Fibroblast of villous mesenchyme (primary cell): ENCODE measurements at places on chromosomes 1 and 21. TPM values are rescaled to one million over a fixed set of nuclear protein-coding genes. Genes with fewer than 3 reads are reported as not detected.

DNA sequence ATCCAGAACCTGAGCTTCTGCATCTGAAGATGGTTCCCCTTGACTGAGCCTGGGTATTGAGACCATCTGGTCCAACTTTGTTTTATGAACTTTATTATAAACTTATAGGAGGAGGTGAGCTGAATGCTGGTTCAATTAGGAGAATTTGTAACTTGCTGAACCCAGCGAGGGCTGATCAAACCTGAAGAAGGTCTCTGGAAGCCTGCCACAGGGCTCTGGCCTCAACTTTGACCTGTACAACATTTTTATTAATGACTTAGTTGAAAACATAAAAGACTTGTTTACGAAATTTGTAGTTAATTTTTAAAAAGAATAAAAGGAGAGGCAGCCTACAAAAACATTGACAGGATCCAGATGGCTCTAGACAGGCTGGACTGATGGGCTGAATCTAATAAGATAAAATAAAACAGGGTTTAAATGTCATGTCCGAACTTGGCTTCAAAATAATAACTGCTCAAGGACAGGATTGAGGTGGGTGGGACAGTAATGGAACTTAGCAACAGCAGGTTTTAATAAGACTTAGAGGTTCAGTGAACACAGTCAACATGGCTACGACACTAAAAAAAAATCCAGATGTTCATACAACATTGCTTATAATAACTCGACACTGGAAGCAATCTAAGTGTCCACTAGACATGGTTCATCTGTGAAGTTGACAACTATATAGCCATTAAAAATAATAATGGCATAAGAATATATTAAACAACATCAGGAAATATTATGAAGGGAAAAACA lies 53.4 kb upstream of the GJB5 start:
- no peak for DNase-seq

Gene PDC
- total RNA-seq, result 0.43 TPM in 1 of 2 replicates, not detected in the other

Gene KCNA2
- under 0.01 TPM in 1 of 2 replicates, not detected in the other for total RNA-seq

- DNase-seq, result no peak
These were observed 9.5 kb upstream of the HPDL start for GRCh38 chr1:45317166-45317565.

Gene RAB3B
- total RNA-seq, result 58.9 and 77.3 TPM in 2 replicates

Gene SPRR3
- total RNA-seq, result not detected in 2 replicates

- no peak for DNase-seq
These were observed 8.4 kb downstream of the RGS2 start for GRCh38 chr1:192817246-192817645.

DNA sequence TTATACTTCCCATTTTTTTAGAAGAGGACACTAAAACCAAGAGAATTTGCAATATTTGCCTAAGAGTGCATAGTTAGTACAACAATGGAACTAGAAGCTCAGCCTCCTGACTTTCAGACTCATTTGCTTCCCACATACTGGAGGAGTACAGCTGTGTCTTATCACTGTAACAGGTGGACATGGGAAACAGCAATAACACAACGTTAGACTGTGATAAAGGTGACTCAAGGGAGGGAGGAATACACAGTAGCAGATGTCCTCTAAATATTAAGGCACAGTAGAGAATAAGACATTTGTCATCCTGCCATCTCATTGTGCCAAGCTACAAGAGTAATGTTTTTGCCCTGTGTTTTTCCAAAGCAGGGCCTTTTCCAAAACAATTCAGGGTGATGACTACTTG lies 55.4 kb upstream of the JAK1 start:
- DNase-seq, result no peak

Gene FMN2
- 19.0 and 35.0 TPM in 2 replicates for total RNA-seq

GRCh38 chr1:246445503-246445902 lies 61.6 kb downstream of the SMYD3 start:
- DNase-seq, result peak; percentile 55

Gene KRTAP10-6
- not detected in 2 replicates for total RNA-seq

GRCh38 chr1:182207300-182207699 lies 145.8 kb upstream of the ZNF648 start:
- DNase-seq, result no peak

DNA sequence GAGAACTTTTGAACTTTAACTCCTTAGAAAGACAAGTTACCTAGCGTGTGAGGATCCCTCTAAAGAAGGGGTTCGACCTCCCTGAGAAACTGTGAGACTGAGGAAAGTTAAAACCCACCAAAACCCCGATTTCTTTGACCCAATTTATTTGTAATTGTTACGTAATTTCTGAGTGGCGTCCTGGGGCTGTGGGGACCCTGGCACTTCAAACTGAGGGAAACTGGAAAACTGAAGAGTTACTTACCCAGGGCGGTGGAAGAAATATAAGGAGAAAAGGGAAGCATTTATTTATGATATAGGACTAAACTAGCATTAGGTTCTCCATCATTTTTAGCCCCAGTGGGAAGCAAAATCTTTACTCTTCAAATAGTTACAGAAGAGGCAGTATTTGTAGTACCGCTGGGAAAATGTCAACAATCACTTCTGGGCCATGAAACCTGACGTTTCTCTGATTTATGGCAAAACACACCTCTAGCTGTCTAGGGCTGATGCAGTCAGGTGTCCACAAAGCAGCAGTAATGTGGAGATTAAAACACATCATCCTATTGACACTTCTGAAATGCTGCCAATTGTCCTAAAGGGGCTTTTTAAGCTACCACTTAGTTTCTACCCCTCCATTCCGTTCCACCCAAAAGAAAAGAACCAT lies 430 bp downstream of the S100B start:
- DNase-seq, result no peak

Gene CELA3B
- total RNA-seq, result not detected in 2 replicates

Gene SAMD13
- under 0.01 and 0.64 TPM in 2 replicates for total RNA-seq

Gene EIF4G3
- total RNA-seq, result 51.5 and 66.5 TPM in 2 replicates

GRCh38 chr1:163896001-163896400 lies 574.2 kb downstream of the NUF2 start:
- DNase-seq, result no peak

Gene C1orf105
- total RNA-seq, result not detected in 2 replicates

DNA sequence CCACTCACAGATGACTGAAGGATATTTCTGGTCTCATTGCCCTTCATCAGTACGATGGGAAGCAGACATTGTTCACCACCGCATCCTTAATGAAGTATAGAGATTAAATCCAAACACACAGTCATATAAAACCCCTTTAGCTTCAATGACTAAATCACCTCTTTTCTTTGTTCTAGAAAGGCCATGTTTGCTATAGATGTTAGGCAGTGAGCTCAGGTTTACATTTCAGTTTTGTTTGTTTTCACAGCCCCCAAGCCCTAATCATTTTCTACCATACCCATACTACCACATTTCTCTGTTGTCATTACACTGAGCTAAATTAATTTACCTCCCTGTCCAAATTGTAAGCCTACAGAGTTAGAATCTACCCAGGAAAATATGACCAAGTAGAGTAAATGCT lies 385.1 kb downstream of the NTNG1 start:
- DNase-seq, result no peak

DNA sequence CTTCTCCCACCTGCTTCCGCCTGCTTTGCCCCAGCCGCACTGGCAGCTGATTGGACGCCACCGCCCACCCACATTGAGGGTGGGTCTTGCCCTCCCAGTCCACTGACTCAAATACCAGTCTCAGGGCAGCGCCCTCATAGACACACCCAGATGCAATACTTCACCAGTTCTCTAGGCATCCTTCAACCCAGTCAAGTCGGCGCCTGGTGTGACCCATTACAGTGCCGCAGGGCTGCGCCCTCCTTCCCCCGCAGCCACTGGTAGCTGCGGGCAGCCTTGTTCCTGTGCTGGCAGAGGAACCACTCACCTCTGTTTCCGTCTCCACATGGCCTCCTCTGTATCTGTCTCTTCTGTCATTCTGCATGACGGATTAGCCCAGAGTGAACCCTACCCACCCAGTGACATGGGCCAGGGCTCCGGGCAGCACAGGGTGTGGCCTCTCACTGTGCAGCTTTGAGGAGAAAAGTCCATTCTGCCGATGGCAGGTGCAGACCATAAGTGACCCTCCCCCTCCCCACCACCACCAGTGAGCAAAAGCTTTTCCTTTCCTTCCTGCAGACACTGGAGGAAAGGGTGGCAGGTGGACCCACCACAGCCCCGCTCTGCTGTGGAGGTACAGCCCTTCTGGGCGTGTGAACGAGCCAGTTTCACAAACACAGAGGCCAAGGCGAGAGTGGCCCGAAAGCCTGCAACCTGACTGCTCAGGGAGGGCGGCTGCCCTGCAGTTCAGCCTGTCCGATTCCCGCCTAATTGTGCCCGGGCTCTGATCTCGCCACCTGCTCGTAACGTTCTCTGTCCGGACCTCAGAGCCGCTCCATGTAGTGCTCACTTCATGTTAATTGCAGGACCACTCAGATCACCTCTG lies 57.1 kb downstream of the FAAP20 start:
- no peak for DNase-seq

GRCh38 chr1:27137544-27138075 lies 17.3 kb downstream of the SLC9A1 start:
- DNase-seq, result peak; percentile 33

Gene PHLDA3
- 65.1 and 70.0 TPM in 2 replicates for total RNA-seq

DNA sequence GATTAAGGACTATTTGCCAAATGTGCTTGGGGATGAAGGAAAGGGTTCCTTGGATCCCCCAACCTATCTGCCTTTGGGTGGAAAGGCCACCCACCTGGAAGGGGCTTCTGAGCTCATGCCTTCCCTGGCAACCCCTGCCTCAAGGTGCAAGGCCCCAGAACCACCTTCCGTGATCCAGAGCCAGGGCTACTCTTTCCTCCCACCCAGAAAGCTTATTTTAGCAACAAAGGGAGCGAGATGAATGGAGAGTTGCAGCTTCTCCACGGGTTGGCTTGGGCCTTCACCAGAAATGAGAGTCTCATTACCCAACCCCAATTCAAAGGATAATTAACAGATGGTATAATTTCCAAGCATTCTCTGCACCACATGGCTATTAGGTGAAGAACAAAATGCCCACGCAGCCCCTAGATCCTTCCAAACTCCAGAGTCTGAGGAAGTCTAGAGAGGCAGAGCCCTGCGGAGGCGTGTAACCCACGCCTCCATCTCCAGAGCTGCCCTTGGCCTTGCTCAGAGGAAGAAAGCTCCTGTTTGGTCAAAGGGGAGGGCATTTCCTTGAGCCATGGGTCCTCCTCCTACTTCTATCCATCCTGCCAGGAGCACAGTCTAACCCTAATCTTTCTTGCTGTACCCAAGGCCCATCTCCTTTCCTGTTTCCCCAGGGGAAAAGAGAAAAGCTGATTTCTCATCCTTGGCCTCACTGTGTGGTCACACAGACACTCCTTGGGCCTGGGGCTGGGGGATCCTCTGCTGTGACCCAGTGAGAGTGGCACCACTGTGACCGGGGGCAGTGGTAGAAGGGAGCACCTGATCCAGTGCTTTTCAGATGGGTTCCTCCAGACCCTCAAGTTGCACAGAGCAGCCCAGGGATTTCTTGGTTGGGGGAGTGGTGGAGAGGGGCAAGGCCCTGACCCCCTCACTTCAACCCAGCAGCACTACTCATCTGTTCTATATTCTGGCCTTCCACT lies 1.7 kb upstream of the CELSR2 start:
- DNase-seq, result no peak

GRCh38 chr1:46043458-46044017 lies 88.9 kb downstream of the PIK3R3 start:
- no peak for DNase-seq

- no peak for DNase-seq
These were observed 13.2 kb upstream of the C2CD2 start for GRCh38 chr21:41966872-41967621.

Gene OR2T10
- not detected in 2 replicates for total RNA-seq

DNA sequence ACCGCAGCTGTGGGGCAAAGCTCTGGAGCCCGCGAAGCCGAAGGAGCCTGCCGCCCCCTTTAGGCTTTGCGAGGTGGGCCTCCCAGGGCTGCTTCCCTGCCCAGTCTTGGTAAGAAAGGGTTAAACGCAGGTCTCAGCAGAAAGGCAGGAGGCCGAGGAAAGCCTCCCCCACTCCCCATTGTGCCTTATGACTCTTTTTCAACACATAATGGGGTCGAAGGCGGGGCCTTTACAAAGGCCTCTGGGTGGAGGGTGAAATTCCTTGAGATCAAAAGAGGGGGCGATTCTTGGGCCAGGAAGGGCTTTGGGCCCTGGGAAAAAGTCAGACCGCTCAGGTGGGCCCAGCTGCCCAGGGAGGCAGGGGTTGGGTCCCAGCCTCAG lies 880 bp downstream of the ALPL start:
- DNase-seq, result no peak

DNA sequence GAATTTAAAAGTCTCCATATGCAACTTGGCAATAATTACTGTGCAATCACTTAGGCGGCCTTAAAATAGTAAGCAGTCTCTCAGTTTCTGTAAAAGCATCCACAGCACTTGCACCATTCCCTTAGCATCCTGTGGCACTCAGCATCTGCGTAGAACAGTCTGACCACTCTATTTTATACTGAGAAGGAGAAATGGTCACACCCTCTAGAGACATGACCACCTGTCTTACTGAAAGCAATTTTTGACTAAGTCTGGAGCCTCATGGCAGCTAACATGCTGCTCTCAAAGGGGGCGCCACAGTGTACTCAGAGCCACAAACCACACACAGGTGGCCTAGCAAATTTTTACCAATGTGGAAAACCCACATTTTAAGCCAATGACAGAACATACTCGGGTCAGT lies 62.0 kb downstream of the KCNK1 start:
- DNase-seq, result no peak

Gene RHBDL2
- total RNA-seq, result 0.97 and 1.7 TPM in 2 replicates

DNA sequence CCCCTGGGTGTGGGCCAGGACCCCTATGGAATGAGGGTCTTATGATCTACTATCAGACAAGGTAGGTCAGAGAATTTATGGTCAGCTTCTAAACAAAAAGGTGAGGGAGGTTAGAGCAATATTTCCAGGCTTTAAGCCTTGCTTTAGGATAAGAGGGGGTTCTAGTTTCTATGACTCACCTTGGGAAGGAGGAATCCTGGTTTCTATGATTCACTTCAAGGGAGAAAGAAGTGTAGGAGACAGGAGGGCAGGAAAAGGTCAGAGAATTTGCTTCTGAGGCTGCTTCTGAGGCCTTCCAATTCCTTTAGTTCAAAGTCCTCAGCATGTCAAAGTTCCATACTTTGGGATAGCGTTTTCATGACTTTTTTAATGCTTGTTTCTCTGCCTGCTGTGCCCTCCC lies 35.2 kb downstream of the RGL1 start:
- no peak for DNase-seq

DNA sequence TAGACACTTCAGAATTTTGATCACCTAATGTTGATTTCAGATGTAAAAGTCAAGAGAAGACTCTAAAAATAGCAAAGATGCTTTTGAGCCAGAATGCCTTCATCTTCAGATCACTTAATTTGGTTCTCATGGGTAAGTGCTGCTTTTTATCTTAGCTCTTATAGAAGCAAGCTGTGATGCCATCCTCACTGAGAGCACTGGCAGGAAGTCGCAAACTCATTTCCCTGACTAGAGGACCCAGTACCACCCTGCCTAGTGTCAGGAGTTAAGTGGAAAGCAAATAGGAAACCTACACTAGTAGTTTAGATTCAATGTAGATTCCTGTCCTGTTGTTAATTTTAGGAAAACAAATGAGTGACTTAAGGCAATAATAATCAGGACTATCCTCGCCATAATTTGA lies 12.1 kb downstream of the IFNAR2 start:
- no peak for DNase-seq

Gene E2F2
- total RNA-seq, result 2.2 and 2.9 TPM in 2 replicates
